Activated naive CD4-positive, alpha-beta T cell treated with Interleukin-2 at 50 U/mL for 16 hours (primary cell): ENCODE measurements at places on chromosomes 7 and 10.

- DNase-seq = no peak
Measured at GRCh38 chr10:88110822-88111221, 247.4 kb downstream of the PTEN start.

DNA sequence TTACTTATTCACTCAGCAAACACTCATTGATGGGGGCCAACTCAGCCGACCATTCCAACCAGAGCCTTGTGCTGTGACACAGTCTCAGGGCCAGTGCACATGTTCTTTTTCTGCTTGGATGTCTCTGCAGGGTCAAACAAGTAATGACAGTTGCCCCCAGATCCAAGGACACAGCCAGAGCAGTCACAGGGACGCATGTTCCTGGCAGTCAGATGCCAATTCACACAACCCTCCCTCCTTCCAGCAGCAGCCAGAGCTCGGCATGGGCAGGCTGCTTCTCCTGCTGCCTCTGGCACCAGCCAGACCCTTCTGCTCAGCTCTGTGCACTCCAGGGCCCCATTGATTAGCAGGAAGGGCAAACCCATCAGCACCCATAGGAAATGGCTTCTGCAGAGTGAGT, 20.3 kb downstream of the DRGX start:
- DNase-seq = no peak

DNA sequence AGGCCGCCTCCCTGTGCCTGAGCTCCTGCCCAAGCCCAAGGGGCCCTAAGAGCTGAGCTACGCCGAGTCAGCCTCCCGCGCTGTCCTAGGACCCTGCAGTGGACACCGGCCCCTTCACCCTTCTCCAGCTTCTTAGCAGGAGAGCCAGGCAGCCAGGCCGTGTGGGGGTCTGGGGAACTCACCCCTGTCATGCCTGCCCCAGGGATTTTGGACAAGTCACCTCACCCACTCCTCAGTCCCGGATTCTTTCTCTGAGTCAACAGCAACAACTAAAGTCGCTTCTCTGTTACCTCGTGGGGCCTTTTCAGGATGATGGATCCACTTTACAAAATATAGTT, 79.3 kb downstream of the MKI67 start:
- no peak for DNase-seq

- no peak for DNase-seq
Measured at GRCh38 chr10:80412486-80412885, 4.1 kb downstream of the PRXL2A start.

- DNase-seq = no peak
Measured at GRCh38 chr7:33423646-33424020, 294.3 kb downstream of the BBS9 start.

GRCh38 chr7:37342176-37342687, 106.4 kb downstream of the ELMO1 start:
- DNase-seq = no peak

DNA sequence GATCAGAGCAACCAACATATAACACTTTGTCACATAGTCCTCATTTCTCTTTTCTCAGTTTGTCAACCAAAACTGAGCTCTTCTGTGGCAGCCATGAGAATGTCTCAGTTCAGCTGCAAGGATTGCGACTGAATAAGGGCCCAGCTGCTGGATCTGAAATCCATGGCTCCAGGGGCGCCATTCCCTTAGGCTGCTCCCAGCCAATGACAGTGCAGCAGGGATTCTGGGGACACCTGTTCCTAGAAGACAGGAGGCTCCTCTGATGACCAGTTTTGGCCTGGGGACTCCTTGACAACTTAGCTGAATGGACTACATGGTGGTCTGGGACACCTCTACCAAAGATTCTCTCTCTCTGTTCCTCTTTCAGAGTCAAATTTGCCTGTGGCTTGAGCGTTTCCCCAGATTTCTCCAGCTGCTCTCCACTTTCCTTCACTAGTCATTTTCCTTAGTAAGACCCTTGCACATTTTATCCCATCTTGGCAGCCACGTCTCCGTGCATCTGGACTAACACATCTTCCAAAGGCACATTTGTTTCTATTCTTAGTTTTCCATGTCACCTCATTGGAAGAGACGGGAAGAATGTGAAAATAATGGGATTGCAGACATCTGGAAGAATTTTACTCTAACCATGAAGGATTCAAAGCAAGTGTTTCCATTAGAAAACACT, 28.1 kb upstream of the KIF5B start:
- no peak for DNase-seq
